ENCODE measurements at places on chromosomes 2 and 18. TPM values are rescaled to one million over a fixed set of nuclear protein-coding genes. Genes with fewer than 3 reads are reported as not detected.

MC2R gene
- total RNA-seq, result not detected

RGPD3 gene
- total RNA-seq, result 0.05 TPM

DNER gene
- not detected for total RNA-seq

CCNYL1 gene
- total RNA-seq, result 4.0 TPM

SCN1A gene
- total RNA-seq, result not detected

SKA1 gene
- total RNA-seq, result 48.3 TPM

LAMA1 gene
- not detected for total RNA-seq

KIF5C gene
- total RNA-seq, result 14.1 TPM

HOXD3 gene
- total RNA-seq, result not detected

HNMT gene
- not detected for total RNA-seq

ALKAL2 gene
- total RNA-seq, result not detected

ASPRV1 gene
- total RNA-seq, result 0.32 TPM

EFR3B gene
- 1.1 TPM for total RNA-seq

SEPTIN2 gene
- 161 TPM for total RNA-seq

FBXO41 gene
- total RNA-seq, result 27.7 TPM

TRIM54 gene
- total RNA-seq, result 0.11 TPM

PLEK gene
- 0.89 TPM for total RNA-seq

NEB gene
- total RNA-seq, result 0.05 TPM

B3GNT7 gene
- total RNA-seq, result not detected

G6PC2 gene
- total RNA-seq, result not detected

KCNS3 gene
- 0.11 TPM for total RNA-seq

POTEC gene
- total RNA-seq, result not detected

CCDC138 gene
- 15.3 TPM for total RNA-seq

ACKR3 gene
- total RNA-seq, result 1.2 TPM

PUM2 gene
- 112 TPM for total RNA-seq

LDAH gene
- total RNA-seq, result 32.8 TPM

SLC9A4 gene
- total RNA-seq, result 0.11 TPM

DSC3 gene
- 0.02 TPM for total RNA-seq

GCG gene
- total RNA-seq, result not detected

TBR1 gene
- not detected for total RNA-seq

PLEKHA3 gene
- total RNA-seq, result 27.3 TPM

STEAP3 gene
- 0.16 TPM for total RNA-seq

SERPINB11 gene
- not detected for total RNA-seq

C2orf72 gene
- total RNA-seq, result 2.0 TPM

HOXD9 gene
- not detected for total RNA-seq

LINC00305 gene
- not detected for total RNA-seq

NEU2 gene
- not detected for total RNA-seq

SMPD4 gene
- total RNA-seq, result 73.8 TPM

ITGB6 gene
- total RNA-seq, result not detected

DSG4 gene
- not detected for total RNA-seq

MRPL19 gene
- 45.2 TPM for total RNA-seq

ME2 gene
- total RNA-seq, result 178 TPM

SF3B1 gene
- 277 TPM for total RNA-seq

LTBP1 gene
- 0.14 TPM for total RNA-seq

RBM44 gene
- total RNA-seq, result 0.94 TPM

CUL3 gene
- total RNA-seq, result 77.6 TPM

HOXD13 gene
- not detected for total RNA-seq

CIDEA gene
- not detected for total RNA-seq

TNS1 gene
- total RNA-seq, result 0.88 TPM

FZD7 gene
- 0.94 TPM for total RNA-seq

DQX1 gene
- total RNA-seq, result 0.41 TPM

SCN7A gene
- not detected for total RNA-seq

RND3 gene
- not detected for total RNA-seq

CHST10 gene
- total RNA-seq, result 6.2 TPM

SFT2D3 gene
- 2.8 TPM for total RNA-seq
